ENCODE measurements at places on chromosomes 12 and 14.

DNA sequence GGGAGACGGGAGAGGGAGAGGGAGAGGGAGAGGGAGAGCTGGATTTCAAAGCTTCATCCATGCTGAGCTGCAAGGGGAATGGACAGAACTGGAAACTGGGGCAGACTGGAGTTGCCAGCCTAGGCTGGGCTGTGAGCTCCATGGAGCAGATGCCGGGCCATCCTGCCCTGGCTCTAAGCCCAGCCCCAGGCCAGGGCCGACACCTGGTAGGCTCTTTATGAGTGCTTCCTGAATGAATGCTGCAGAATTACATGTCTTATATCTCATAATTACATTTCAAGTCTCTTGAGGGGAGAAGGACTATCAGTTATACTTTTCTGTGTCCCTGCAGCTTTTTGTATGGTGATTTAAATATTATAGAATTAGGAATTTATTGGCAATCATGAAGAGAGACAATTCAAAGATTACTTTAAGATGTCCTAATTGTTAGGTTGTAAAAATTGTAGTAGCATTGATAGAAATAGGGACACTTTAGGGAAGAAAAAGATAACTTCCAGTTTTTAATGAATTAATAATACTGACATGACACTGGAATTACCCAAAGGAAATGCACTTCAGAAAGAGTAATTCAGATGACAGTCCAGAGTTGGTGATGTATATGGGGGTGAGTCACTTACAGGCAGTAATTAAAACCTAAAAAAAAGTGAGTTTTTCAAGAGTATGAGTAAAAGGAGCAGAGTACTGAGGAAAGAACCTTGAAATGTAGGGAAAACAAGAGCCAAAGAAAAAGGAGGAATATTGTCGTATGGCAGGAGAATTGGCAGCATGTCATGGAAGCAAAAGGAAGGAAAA, 29.0 kb downstream of the SCYL2 start:
- no peak overlapping the region for H3K4me3 ChIP-seq
- DNase-seq, result no peak
- no peaks in the 10 kb centered on the region for H3K4me1 ChIP-seq
- H3K36me3 ChIP-seq, result no peaks in the 10 kb centered on the region
- H3K27me3 ChIP-seq, result no peaks in the 10 kb centered on the region

- H3K4me3 ChIP-seq, result no peak overlapping the region
- H3K27ac ChIP-seq, result no peak overlapping the region
- no peak for DNase-seq
- no peaks in the 10 kb centered on the region for H3K27me3 ChIP-seq
- no peaks in the 10 kb centered on the region for H3K4me1 ChIP-seq
Observed at GRCh38 chr12:50203691-50204090, 36.5 kb upstream of the CERS5 start.

GRCh38 chr12:1170411-1170810, 179.4 kb downstream of the ERC1 start:
- H3K27me3 ChIP-seq, result no peaks in the 10 kb centered on the region
- H3K4me3 ChIP-seq, result no peak overlapping the region
- no peaks in the 10 kb centered on the region for H3K36me3 ChIP-seq
- no peaks in the 10 kb centered on the region for H3K4me1 ChIP-seq
- DNase-seq, result no peak
- no peak overlapping the region for H3K27ac ChIP-seq

DNA sequence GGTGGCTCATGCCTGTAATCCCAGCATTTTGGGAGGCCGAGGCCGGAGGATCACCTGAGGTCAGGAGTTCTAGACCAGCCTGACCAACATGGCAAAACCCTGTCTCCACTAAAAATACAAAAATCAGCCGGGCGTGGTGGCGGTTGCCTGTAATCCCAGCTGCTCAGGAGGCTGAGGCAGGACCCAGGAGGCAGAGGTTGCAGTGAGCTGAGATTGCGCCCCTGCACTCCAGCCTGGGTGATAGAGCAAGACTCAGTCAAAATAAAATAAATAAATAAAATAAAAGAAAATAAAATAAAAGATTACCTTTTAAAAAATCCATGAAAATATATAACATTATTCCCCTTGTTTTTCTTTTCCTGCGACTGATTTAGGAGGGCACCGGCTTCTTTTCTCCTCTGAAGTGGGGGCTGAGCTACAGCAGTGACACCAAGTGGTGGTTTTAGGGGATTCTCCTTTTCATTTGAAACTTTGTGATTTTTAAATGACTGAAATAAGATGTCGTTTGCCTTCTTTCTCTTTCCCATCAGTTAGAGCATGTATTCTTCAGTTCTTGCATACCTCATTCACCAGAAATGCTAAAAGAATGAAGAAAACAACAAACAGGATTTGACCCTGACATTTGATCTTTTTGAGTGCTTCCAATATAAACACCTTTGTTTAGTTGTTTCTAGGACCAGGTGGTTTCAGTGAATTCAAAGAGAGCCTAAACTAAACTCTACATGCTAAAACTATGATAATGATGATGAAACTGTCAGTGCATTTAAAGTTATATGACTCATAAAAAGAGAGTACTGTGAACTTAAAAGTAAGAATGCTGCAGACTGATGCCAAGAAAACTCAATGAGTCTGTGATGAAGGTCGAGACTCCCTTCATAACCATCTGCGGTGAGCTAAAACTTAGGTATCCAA, 22.6 kb upstream of the PKP2 start:
- H3K36me3 ChIP-seq, result no peaks in the 10 kb centered on the region
- no peak overlapping the region for H3K27ac ChIP-seq
- no peaks in the 10 kb centered on the region for H3K27me3 ChIP-seq
- H3K4me3 ChIP-seq, result no peak overlapping the region
- DNase-seq, result no peak

GRCh38 chr12:6181583-6182278, 18.5 kb upstream of the CD9 start:
- H3K36me3 ChIP-seq, result no peaks in the 10 kb centered on the region
- H3K4me3 ChIP-seq, result no peak overlapping the region
- H3K27me3 ChIP-seq, result peaks cover 5% of the 10 kb centered on the region

DNA sequence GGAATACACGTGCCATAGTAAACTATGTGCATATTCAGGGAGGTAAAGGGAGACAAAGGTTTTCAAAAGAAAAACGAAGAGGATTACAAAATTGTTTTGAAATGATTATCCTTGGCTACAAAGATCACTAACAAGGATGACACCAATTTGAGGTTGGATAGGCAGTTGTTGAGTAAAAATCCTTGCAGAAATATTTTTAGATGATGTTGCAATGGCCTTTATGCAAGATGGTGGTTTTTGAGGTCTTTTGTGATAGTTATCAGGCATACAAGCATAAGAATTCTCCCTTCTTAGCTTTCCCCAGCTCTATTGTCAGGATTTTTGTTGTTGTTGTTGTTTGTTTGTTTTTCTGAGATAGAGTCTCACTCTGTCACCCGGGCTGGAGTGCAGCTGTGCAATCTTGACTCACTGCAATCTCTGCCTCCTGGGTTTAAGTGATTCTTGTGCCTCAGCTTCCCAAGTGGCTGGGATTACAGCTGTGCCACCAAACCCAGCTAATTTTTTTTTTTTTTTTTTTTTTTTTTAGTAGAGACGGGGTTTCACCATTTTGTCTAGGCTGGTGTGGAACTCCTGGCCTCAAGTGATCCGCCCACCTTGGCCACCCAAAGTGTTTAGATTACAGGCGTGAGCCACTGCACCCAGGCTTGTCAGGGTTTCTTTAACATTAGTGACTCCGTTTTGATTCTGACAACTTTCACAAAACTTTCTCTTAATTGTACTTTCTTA, 7.8 kb downstream of the RNASE1 start:
- no peak overlapping the region for H3K27ac ChIP-seq
- no peak for DNase-seq
- H3K4me3 ChIP-seq, result no peak overlapping the region
- H3K27me3 ChIP-seq, result no peaks in the 10 kb centered on the region

- no peaks in the 10 kb centered on the region for H3K36me3 ChIP-seq
- no peak overlapping the region for H3K4me3 ChIP-seq
- no peaks in the 10 kb centered on the region for H3K4me1 ChIP-seq
- no peaks in the 10 kb centered on the region for H3K27me3 ChIP-seq
- H3K27ac ChIP-seq, result no peak overlapping the region
Observed at GRCh38 chr12:114274131-114274530, 131.8 kb downstream of the TBX5 start.

- H3K4me3 ChIP-seq, result no peak overlapping the region
- no peaks in the 10 kb centered on the region for H3K4me1 ChIP-seq
- H3K36me3 ChIP-seq, result no peaks in the 10 kb centered on the region
- no peak overlapping the region for H3K27ac ChIP-seq
- DNase-seq, result no peak
- no peaks in the 10 kb centered on the region for H3K27me3 ChIP-seq
Observed at GRCh38 chr12:117485984-117486839, 124.8 kb upstream of the NOS1 start.

DNA sequence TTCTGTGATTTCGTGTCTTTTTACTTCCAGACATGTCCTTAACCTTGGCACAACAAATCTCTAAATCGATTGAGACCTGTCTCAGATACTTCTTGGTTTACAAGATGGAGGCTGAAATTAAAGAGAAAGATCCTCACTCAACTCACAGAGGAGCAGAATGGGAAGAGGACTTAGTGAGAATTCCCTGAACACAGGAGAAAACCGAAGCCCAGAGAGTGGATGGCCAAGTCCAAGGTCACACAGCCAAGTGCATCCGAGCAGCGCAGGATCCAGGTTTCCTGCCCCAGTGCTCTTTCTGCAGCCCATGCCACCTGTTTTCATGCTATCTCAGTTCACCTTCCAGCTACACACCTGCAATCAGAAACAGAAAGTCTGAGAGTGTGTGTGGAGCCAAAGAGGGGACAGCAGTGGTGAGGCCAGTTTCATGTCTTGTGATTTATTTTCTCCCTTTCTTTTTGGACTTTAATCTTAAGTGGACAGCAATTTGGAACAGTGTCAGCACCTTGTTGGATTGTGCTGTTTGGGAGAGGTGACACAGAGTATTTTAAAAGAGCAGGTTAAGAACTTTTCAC, 22.9 kb upstream of the TCL1B start:
- H3K36me3 ChIP-seq, result no peaks in the 10 kb centered on the region
- H3K27me3 ChIP-seq, result no peaks in the 10 kb centered on the region
- DNase-seq, result peak; percentile 49
- H3K4me1 ChIP-seq, result peaks cover 61% of the 10 kb centered on the region
- H3K4me3 ChIP-seq, result peak overlapping the region; percentile 64

DNA sequence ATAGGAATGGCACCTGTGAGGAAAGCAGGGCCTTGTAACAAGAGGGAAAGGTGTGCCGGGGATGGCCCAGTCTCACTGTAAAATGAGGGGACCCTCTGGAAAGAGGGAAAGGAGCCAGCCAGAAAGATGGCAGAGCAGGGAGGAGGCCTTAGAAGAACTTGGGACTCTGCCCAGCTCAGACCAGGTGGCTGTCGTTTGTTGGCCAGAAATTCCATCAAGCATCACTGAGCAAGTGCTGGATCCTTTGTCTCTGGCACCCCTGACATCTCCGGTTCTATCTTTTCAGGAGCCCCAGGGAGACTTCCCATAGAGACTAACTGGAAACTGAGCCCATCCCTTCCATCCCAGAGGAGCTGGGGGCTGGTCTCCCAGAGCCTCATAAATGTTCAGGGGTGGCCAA, 43.3 kb downstream of the DEGS2 start:
- no peaks in the 10 kb centered on the region for H3K4me1 ChIP-seq
- no peak overlapping the region for H3K27ac ChIP-seq
- no peaks in the 10 kb centered on the region for H3K27me3 ChIP-seq
- no peak overlapping the region for H3K4me3 ChIP-seq
- H3K36me3 ChIP-seq, result peaks cover 17% of the 10 kb centered on the region

GRCh38 chr12:117261247-117261646, 71.0 kb upstream of the FBXO21 start:
- H3K4me3 ChIP-seq, result no peak overlapping the region
- no peaks in the 10 kb centered on the region for H3K4me1 ChIP-seq
- H3K36me3 ChIP-seq, result no peaks in the 10 kb centered on the region
- DNase-seq, result no peak

DNA sequence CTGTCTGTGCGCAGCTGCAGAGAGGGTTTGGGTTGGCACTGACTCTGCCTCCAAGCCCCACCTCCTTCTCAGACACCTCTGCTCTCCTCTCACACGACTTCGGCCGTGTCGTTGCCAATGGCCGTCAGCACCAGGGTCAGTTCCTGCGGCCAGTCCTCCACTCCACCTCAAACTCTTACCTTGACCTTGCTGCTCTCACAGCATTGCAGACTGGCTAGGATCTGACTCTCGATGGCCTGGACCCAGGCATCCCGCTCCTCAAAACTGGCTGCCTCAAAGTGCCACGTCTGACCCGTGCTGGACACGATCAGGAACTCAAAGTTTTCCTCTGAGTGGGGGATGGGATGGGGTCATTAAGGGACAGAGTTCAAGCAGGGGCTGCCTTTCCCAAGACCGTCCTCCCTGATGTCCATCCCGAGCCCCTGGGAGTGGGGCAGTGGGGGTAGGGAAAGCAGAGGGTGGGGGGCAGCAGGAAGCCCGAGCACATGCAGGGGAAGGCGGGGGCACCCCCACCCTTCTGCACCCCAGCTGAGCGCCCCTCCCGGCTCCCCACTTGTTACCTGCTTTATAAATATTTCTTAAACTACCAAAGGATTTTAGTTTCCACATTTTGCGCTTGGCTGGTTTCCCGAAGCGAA, 10.7 kb downstream of the AGAP2 start:
- H3K4me3 ChIP-seq, result no peak overlapping the region
- H3K27ac ChIP-seq, result no peak overlapping the region
- H3K36me3 ChIP-seq, result peaks cover 12% of the 10 kb centered on the region
- H3K4me1 ChIP-seq, result no peaks in the 10 kb centered on the region
- no peak for DNase-seq

- H3K36me3 ChIP-seq, result no peaks in the 10 kb centered on the region
- H3K4me1 ChIP-seq, result peaks cover 20% of the 10 kb centered on the region
- no peaks in the 10 kb centered on the region for H3K27me3 ChIP-seq
- H3K4me3 ChIP-seq, result peak overlapping the region; percentile 92
- peak; percentile 53 for DNase-seq
Observed at GRCh38 chr12:57740656-57741412, 2.3 kb upstream of the AGAP2 start.

DNA sequence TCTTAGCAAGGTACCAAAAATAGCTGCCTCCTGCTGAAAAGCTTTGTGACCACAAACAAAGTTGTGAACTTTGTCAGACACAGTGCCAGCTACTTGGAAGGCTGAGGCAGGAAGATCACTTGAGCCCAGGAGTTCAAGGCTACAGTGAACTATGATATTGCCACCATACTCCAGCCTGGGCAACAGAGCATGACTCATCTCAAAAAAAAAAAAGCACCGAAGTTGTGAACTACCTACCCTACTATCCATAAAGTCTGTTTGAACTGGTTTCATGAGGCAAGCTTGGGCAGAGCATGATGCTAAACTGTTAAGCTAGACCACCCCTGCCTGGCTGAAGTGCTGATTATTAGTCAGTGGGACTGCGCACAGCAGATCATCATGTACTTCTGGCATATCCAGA, 75.5 kb downstream of the RAD52 start:
- no peak for DNase-seq
- H3K36me3 ChIP-seq, result peaks cover 2% of the 10 kb centered on the region
- no peaks in the 10 kb centered on the region for H3K4me1 ChIP-seq
- no peaks in the 10 kb centered on the region for H3K27me3 ChIP-seq
- no peak overlapping the region for H3K4me3 ChIP-seq
- H3K27ac ChIP-seq, result no peak overlapping the region

Data from GM12878 (cell line).